ENCODE measurements at places on chromosomes 11 and 22.

DNA sequence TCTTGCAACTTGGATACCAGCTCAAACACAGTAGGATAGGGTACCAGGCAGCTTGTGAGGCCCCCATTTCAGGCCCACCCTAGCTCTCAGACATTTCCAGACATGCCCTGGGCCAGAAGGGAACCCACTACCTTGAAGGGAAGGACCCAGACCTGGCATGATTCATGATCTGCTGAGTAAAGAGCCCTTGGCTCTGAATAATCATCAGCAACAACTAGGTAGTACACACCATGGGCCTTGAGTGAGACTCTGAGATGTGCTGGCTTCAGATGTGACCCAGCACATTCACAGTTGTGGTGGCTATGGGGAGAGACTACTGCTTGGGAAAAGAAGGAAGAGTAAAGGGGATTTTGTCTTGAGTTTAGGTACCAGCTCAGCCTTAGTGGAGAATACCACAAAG is 23.6 kb downstream of the JRKL start:
- DNase-seq: no peak

- DNase-seq: no peak
Observed at GRCh38 chr11:69582756-69583467, 58.0 kb upstream of the CCND1 start.

DNA sequence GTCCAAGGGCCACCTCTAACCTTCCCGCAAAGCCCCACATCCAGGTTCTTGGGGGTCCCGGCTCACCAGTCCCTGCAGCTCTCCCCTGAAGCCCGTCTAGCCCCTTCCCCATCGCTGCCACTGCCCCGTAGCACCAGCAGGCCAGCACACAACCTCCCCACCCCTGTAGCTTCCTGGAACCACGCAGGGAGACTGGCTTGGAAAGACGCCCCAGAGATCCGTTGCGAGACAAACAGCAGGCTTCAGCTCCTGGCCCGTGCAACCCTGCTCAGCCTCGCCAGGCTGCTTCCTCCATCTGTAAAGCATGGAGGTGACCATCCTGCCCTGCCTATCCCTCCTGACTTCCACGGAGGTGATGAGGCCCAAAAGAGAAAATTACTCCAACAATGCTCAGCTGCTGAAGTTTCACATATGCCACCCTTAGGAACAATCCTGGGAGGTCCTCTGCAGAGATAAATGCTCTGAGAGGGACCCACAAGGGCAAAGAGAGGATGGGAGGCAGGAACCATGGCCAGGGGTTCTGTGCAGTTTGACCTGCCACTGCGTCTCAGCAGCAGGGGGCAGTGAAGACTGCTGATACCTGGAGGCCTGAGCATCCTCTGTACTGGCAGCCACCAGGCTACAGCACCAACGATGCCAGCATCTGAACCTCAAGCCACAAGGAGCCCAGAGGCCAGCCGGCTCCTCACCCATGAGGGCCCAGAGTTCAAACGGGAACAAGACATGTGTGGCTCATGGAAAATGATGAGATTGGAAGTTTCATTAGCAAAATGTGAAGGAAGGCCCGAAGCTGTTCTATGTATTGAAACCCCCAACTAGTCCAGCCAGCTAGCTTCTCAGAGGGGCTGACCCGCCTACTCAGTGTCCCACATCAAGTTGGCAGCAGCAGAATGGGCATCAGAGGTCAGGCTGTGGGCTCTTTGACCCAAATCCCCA is 16.1 kb downstream of the DGCR2 start:
- no peak for DNase-seq

DNA sequence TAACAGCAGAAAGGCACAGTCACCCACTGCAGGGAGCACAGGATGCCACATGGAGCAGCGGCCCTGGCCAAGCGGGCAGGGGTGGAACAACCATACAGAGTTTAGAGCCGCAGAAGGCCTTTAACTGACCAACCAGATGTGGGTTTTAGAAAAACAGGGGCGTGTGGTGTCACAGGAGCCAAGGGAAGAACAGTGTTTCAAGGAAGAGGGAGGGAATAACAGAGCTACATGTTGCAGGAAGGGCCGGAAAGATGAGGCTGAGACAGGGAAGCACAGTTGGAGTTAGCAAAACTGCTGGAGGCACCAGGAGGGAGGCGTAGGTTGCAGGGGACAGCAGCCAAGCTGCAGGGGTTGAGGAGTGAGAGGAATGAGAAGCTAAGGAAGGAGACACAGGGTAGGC is 7.8 kb upstream of the NAA40 start:
- no peak for DNase-seq

DNA sequence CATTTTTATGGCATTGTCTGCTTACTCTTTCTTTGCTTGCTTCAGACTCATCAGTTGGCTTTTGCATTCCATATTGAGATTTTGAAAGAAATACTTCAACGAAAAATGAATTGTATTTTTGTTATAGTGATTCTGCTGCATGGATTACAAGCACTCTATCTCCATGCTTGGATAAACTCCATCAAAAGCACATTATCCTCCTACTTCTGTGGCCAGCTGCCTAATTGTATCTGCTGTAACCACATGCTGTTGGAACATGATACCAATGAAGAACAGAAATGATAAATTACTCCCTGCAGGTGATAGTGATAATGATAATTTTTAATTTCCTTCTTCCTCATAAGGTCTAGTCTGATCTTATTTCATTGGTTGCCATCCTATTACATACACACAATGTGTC is 100.8 kb downstream of the PRMT3 start:
- no peak for DNase-seq
